Left ventricle myocardium superior (tissue), 1 donor: ENCODE measurements at places on chromosomes 13 and 19.

- DNase-seq = no peak
These were observed 365.8 kb downstream of the MTUS2 start for GRCh38 chr13:29185926-29186325.

GRCh38 chr13:28826368-28826767 is 6.2 kb downstream of the MTUS2 start:
- DNase-seq = no peak

DNA sequence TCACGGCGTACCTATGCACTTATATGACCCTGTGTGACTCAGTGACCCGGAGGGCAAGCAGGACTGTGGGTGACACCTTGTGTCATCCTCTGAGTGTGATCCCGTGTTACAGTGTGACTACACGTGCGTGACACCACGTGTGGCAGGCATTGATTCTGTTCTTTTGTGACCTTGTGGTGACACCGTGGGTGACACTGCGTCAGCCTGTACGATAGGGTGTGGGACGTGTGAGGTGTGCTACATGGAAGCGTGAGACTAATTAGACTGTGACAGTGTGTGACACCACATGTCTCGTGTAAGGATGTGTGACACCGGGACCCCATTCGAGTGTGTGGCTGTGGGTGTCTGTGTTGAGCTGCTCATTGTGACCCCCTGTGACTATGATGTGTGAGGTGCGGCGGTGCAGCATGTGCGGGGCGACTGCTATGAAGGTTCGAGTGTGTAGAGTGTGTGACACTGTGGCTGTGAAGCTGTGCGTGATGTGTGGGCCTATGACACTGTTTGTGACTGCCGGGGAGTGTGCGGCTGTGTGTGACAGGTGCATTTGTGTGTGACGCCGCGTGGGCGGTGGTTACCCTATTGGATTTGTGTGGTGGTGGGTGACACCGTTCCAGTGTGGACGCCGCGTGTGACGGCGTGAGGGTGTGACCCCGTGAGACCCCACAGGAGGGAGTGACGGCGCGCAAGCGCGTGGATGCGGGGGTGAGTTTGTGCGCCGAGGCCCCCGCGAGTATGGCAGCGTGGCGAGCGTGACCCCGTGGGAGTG is 399 bp upstream of the SPTBN4 start:
- DNase-seq = peak; percentile 60

DNA sequence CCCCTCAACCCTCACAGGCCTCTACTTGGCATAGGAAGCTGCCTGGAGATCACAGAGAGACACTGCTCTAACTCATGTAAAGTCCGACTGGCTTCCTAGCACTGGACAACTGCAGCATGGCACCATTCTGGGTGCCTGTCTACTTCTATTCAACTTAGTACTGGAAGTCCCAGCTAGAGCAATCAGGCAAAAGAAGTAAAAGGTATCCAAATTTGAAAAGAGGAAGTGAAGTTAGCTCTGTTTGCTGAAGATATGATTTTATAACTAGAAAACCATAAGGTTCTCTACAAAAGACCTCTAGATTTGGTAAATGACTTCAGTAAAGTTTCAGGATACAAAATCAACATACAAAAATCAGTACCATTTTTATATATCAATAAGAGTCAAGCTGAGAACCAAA is 1017.6 kb downstream of the PCDH9 start:
- no peak for DNase-seq

GRCh38 chr19:4580021-4580901 is 20.8 kb upstream of the SEMA6B start:
- DNase-seq = no peak

GRCh38 chr13:43732726-43733125 is 54.0 kb downstream of the ENOX1 start:
- no peak for DNase-seq
